ENCODE measurements at places on chromosomes 12 and 14. TPM values are rescaled to one million over a fixed set of nuclear protein-coding genes. Genes with fewer than 3 reads are reported as not detected.

Gene CCDC38
- not detected for total RNA-seq

Gene PRIMA1
- not detected for total RNA-seq

Gene CDCA3
- 9.0 TPM for total RNA-seq

Gene DBX2
- total RNA-seq, result not detected

Gene OAS2
- total RNA-seq, result 0.77 TPM

Gene CLMN
- 0.22 TPM for total RNA-seq

Gene GLT1D1
- not detected for total RNA-seq

All from uterine smooth muscle cell (primary cell).